CD4-positive, alpha-beta T cell (primary cell): ENCODE measurements at places on chromosomes 1 and 21. TPM values are rescaled to one million over a fixed set of nuclear protein-coding genes. Genes with fewer than 3 reads are reported as not detected.

DNA sequence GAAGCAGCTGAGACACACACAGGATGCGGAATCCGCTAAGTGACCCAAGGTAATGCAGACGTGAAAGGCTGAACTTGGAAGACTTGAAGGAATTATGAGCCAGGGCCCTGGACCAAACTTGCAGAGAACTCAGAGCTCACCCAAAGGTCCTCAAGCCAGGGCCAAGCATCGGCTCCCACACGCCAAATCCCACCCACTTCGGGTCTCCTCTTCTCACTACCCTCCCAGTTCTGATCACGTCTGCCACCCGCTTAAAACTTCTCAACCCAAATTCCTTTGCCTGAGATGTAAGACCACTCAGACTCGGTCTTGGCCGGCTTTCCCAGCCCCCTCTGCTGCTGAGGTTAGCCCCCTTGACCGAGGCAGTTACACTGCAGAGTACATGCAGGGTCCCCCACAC, 130.1 kb downstream of the PSMG1 start:
- H3K27me3 ChIP-seq: no peaks in the 10 kb centered on the region
- H3K36me3 ChIP-seq: no peaks in the 10 kb centered on the region
- no peaks in the 10 kb centered on the region for H3K4me1 ChIP-seq
- DNase-seq: no peak
- H3K27ac ChIP-seq: no peak overlapping the region

- no peak overlapping the region for H3K4me3 ChIP-seq
- H3K27me3 ChIP-seq: no peaks in the 10 kb centered on the region
- no peak overlapping the region for H3K27ac ChIP-seq
- no peak for DNase-seq
Measured at GRCh38 chr1:173294843-173295242, 87.7 kb upstream of the TNFSF4 start.

- no peak overlapping the region for H3K27ac ChIP-seq
- H3K4me3 ChIP-seq: no peak overlapping the region
- no peaks in the 10 kb centered on the region for H3K36me3 ChIP-seq
- no peaks in the 10 kb centered on the region for H3K27me3 ChIP-seq
- no peaks in the 10 kb centered on the region for H3K4me1 ChIP-seq
Measured at GRCh38 chr1:181249186-181249585, 160.7 kb downstream of the IER5 start.

GRCh38 chr1:111507411-111508201, 4.2 kb upstream of the ADORA3 start:
- H3K4me3 ChIP-seq: peak overlapping the region; percentile 46
- H3K36me3 ChIP-seq: no peaks in the 10 kb centered on the region
- H3K27ac ChIP-seq: peak overlapping the region; percentile 83
- no peaks in the 10 kb centered on the region for H3K27me3 ChIP-seq

DNA sequence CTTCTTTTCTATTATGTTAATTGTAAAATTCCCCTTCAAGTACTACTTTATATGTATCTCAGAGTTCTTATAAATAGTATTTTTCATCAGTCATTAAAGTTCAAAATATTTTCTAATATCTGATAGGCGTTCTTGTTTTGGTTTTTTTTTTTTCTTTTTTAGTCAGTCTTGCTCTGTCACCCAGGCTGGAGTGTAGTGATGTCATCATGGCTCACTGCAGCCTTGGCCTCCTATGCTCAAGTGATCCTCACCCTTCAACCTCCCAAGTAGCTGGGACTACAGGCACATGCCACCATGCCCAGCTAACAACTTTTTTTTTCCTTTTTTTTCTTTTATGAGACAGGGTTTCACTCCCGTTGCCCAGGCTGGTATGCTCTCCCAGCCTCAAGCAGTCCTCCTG, 27.3 kb downstream of the AGMAT start:
- no peak overlapping the region for H3K27ac ChIP-seq
- H3K27me3 ChIP-seq: no peaks in the 10 kb centered on the region
- DNase-seq: no peak
- peaks cover 35% of the 10 kb centered on the region for H3K36me3 ChIP-seq
- no peaks in the 10 kb centered on the region for H3K4me1 ChIP-seq

DNA sequence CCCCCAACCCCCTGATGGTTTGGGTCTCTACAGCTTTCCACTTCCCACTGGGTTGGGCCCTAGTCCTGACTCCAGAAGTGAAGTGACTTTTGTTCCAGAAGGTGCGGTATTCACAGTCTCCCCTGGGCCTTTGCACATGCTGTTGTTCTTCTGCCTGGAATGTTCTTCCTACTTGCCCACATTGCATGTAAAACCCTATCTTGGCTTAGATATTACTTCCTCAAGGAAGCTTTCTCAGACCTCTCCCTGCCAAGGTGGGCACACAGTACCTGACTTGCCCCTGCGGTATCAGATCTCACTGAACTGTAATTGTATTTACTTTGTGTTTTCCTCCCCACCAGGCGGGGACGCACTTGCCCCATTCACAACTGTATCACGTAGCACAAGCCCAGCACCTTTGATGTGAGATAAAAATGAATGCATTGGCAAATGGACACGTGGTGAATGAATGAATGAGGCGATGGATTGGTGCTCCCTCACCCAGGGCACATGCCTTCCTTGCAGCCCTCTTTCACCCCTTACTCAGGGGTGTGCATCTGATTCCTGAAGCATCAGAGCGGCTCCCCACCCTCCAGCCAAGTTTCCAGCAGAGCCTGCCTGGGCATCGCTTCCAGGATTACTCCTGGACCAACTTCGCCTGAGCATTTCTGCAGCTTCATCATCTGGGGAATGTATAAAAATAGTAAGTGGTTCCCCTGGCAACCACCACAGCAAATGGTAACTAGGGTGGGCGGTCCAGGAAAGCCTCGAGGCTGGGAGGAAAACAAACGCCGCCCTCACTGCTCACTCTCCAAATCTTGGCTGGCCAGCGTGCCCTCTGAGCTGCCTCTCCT, 19.8 kb downstream of the NENF start:
- peaks cover 5% of the 10 kb centered on the region for H3K4me1 ChIP-seq
- H3K4me3 ChIP-seq: no peak overlapping the region
- no peaks in the 10 kb centered on the region for H3K36me3 ChIP-seq
- H3K27ac ChIP-seq: no peak overlapping the region

DNA sequence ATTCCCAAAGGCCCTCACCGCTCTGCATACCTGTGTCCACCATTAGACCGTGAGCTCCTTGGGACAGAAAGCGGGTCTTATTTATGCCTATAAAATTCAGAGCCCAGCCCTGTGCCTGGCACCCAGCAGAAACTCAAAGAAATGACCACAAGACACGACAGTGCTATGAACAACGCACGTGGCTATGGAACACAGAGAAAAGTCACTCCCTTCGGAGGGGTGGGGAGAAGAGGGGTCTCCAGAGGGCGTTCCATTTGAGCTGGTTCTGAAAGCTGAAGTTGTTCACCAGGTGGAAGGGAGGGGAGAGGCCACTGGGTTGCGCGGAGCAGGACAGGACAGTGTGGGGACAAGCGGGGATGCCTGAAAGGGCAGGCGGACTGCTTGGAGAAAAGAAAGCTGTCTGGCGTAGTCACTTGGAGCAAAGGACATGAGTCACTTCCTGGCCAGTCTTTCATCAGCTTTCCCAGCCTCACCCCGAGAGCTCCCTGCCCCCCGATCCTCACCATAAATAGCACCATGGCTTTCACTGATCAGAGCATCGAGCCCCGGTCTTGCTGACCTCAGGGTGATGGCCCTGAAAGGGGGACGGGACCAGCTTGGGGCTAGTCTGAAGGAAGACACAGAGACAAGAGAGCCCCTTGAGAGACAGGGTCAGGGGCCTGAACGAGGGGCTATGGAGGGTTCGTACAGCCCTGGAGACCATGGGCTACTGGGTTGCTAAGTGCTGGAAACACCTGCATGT, 28.5 kb downstream of the ECE1 start:
- no peak overlapping the region for H3K4me3 ChIP-seq
- H3K36me3 ChIP-seq: peaks cover 88% of the 10 kb centered on the region
- H3K27me3 ChIP-seq: no peaks in the 10 kb centered on the region
- no peak for DNase-seq

The S100A1 gene
- not detected for total RNA-seq

The GJB3 gene
- not detected for total RNA-seq

The KCNA3 gene
- 118 TPM for total RNA-seq

GRCh38 chr21:34599534-34600101, 15.3 kb downstream of the RCAN1 start:
- H3K4me3 ChIP-seq: no peak overlapping the region
- DNase-seq: no peak
- no peaks in the 10 kb centered on the region for H3K36me3 ChIP-seq
- H3K27me3 ChIP-seq: no peaks in the 10 kb centered on the region

The LCE1A gene
- not detected for total RNA-seq

The COL11A1 gene
- total RNA-seq: not detected

The OR2T11 gene
- not detected for total RNA-seq

DNA sequence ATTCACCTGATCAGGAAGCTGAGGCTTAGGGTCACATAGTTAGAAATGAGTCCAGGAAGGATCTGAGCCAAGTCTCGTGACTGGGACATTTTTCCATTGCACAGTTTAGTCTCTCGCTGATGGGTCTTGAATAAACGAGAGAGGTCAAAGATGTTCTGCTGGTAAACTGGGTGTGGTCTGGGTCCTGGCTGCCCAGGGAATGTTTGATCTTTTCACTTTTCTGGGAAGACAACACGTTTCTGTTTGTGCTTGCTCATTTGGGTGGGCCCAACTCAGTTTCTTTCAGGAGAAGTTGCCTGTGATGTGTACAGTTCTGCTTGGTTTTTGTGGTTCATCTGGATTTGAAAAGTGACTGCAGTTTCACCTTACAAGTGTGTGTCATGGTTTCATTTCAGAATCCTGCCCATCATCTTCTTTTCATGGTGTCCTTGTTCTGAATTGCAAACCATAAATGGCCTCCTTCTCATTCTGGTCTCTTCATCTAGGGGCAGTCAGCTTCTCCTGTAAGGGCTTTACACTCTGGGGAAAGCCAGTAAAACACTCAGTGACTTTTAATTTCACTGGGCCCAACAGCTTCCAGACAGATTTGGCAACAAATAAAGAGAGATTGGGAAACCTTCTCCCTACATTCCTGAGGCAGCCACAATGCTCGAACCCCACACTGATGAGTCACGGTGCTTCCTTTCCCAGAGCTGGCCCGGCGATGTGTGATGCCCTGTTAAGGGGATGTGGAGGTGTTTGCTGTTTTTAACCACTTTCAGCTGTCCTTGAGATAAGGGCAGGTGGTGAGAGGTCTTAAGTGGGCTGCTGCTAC, 7.2 kb upstream of the TACSTD2 start:
- H3K4me1 ChIP-seq: no peaks in the 10 kb centered on the region
- H3K27ac ChIP-seq: no peak overlapping the region
- peaks cover 31% of the 10 kb centered on the region for H3K27me3 ChIP-seq
- no peaks in the 10 kb centered on the region for H3K36me3 ChIP-seq

The GJA5 gene
- total RNA-seq: not detected

GRCh38 chr1:199799116-199799515, 228.4 kb upstream of the NR5A2 start:
- H3K36me3 ChIP-seq: no peaks in the 10 kb centered on the region
- DNase-seq: no peak

DNA sequence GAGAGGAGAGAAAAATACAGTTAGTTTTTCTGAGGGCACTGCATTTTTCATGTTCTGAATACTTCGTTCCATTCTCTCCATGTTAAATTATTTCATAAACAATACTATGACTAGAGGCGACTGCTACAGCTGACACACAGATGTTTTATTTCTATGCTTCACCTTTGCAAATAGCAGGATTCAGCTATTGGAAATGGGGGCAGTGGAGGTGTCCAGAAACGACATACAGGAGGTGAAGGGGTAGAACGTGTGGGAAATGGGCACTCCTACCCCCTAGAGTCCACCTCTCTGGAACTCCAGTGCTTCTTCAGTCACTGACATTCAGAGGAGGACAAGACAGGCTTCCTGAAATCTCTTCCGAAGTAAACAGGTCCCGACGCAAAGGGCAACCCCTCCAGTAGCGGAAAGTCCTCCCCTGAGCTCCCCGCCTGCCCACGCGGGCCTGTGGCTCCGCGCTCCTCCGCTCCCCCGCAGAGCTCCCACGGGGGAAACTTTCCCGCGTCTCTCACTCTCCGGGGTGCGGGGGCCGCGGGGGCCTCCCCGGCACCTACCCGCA, 480 bp downstream of the DPYD start:
- no peaks in the 10 kb centered on the region for H3K27me3 ChIP-seq
- H3K4me1 ChIP-seq: peaks cover 6% of the 10 kb centered on the region
- peak overlapping the region; percentile 89 for H3K4me3 ChIP-seq
- DNase-seq: no peak
